ENCODE measurements at places on chromosomes 13 and 19.

DNA sequence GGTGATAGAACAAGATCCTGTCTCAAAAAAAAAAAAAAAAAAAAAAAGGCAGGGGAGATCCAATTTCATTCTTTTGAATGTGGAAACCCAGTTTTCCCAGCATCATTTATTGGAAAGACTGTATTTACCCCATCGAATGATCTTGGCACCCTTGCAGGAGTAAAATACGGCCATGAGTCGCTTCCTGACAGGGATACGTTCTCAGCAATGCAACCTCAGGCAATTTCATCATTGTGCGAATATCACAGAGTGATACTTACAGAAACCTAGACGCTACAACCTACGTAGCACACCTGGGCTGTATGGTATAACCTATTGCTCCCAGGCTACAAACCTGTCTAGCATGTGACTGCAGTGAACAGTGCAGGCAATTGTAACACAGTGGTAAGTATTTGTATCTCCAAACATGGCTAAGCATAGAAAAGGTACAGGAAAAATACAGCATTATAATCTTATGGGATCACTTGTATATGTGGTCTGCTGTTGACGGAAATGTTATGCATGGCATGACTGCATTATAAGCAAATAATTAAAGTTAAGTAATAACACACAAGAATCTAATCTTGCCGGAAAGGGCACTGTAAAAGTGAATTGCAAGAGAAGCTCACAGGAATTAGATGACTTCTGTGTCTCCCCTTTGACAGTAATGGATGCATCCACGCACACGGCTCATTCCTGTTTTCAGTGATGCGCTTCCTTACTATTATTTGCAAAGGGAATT is 24.1 kb downstream of the RFX2 start:
- no peak for DNase-seq

- no peak for DNase-seq
These were observed 522.0 kb upstream of the KLHL1 start for GRCh38 chr13:70630247-70630646.

GRCh38 chr13:52399708-52400107 is 6.3 kb downstream of the THSD1 start:
- DNase-seq = no peak

GRCh38 chr13:59425211-59425741 is 738.5 kb downstream of the DIAPH3 start:
- no peak for DNase-seq

GRCh38 chr13:39353988-39354387 is 249.0 kb downstream of the LHFPL6 start:
- DNase-seq = no peak

GRCh38 chr13:51923983-51924539 is 62.3 kb downstream of the CCDC70 start:
- peak; percentile 45 for DNase-seq

- DNase-seq = no peak
These were observed 334.5 kb downstream of the RFC3 start for GRCh38 chr13:34152409-34152808.

- no peak for DNase-seq
These were observed 343.5 kb downstream of the UQCRFS1 start for GRCh38 chr19:28869459-28869858.
